GM03348 (cell line): ENCODE measurements at places on chromosomes 7 and 10.

GRCh38 chr7:142689439-142690120 is 59.7 kb upstream of the PRSS1 start:
- DNase-seq, result no peak

GRCh38 chr7:138258197-138258559 is 181.9 kb downstream of the AKR1D1 start:
- DNase-seq, result no peak

- no peak for DNase-seq
Measured at GRCh38 chr10:86213148-86213547, 153.4 kb downstream of the GRID1 start.

DNA sequence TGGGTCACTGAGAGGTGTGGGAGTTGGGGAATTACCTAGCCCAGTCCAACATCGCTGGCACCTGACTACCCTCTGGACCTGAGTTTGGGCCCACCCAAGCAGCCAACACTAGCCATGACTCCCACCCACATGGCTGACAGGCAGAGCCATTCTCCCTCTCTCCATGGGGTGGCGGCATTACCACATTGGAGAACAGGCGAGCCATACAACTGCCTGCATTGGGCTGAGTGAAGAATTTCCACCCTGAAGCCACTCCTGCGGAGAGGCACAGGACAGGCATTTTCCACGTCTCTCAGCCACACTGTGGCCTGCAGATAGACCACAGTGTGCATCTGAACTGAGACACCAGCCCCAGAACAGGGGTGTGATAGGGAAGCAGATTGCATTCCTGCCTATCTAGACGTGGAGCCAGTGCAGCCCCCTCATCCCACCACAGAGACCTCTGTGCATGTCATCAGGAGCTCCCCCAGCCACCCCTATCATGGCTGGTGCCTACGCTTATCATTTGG is 58.2 kb upstream of the ANTXRL start:
- DNase-seq, result peak; percentile 90

DNA sequence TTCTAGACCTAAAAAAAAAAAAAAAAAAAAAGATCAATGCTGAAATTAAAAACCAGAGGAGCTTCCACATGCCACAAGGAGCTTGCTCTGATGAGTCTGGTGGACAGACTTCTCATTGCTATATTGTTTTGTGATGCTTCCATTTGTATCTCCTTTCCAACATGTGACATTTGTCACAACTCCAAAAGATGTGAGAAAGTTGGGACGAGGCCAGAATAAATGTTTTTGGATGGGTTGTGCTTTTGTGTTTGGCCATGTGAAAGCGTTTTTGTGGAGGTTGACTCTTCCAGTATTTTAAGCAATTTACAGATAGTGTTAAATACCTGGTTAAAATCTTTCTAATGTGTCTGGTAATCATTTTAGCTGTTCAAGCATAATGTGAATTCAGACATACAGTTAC is 280.1 kb downstream of the SKAP2 start:
- DNase-seq, result no peak

DNA sequence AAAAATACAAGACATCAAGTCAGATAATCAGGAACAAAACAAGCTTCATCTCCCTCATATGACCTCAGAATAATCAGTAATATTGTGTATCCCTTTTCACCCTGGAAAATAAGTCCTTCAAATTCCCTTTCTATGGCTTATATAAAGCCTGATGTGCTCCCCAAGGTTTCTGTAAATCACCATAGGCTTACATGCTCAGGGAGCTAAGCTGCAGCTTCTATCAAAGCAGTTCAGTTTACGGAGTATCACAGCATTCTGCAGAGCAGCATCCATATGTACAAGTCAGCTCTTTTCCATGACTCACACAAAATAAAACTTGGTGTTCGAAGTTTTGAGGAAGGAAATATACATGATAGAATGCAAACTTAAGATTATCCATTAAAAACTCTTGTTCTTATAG is 225.6 kb downstream of the LRRTM3 start:
- DNase-seq, result no peak

DNA sequence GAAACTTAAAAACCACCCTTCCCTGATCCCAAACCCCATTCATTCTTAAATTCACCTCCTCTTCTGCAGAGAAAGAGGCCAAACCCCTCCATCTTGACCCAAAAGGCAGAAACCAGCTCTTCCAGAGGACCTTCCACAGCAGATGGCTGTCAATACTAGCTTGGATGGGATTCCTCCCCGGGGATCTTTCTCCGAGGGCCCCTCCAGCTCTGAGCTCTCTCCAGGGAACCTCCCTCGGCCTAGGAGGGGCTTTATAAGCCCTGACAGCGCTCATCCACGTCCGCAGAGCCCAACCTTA is 5.4 kb downstream of the TNRC18 start:
- DNase-seq, result no peak

GRCh38 chr7:4144811-4145510 is 537.1 kb upstream of the FOXK1 start:
- DNase-seq, result no peak

- DNase-seq, result no peak
Measured at GRCh38 chr10:103215601-103216000, 22.5 kb upstream of the NT5C2 start.

GRCh38 chr7:112407261-112407660 is 43.0 kb upstream of the IFRD1 start:
- no peak for DNase-seq

DNA sequence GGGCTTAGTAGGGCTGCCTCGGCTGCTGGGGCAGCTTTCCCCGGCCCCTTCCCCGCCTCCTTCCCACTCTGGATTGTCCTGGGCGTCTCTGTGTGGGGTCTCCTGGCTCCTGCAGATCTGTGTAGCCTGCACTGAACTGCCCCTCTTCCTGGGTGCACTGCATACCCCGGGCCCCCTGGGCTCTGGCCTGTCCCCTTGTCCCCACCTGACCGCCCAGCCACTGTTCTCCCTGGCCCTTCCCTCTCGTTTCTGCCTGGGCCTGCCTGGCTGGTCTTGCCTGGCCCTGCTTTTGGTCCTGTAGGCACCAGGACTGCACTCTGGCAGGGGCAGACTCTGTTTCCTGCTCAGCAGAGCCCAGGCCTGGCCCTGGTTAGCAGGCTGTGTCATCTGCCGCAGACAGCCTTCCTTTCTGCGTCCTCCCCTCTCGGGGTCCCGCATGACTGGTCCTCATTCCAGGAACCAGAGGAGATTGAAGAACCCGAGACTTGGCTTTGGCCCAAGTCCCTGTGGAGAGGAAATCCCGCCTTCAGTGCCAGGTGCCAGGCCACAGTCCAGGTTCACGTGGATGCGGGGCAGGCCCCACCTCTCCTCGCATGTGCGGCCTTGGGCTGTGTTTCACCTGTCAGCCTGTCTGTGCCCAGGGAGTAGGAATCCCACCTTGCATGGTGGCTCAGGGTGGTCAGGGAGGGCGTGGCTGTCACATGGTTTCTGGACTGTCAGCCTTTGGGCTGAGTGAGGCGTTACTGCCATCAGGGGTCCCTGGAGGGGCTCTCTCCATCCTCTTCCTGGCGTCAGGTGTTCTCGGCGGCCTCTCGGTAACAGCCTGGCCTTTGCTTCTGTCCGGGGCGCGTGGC is 9.2 kb downstream of the INPP5A start:
- DNase-seq, result no peak

- no peak for DNase-seq
Measured at GRCh38 chr7:149788300-149788851, 15.0 kb upstream of the ZNF467 start.

- no peak for DNase-seq
Measured at GRCh38 chr10:29081951-29082685, 206.8 kb upstream of the LYZL1 start.

DNA sequence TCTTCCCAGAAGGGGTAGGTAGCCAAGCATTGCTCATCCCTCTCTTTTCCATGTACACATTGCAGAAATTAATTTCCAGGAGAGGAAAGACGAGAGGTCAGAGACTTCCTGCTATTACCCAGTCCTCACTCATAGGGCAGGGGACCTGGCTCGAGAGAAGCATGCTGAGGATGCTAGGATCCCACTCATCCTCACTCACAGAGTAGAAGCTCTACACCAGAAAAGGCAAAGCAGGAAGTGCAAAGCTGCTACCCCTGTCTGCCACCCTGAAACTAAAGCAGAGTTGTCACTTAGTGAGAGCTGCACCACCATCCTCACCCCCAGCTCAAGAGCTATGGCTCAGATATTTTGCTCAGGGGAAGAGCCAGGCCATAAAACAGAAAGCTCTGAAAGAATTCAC is 9.9 kb downstream of the OR9A2 start:
- no peak for DNase-seq

- DNase-seq, result no peak
Measured at GRCh38 chr10:110317866-110318850, 13.4 kb upstream of the SMNDC1 start.

DNA sequence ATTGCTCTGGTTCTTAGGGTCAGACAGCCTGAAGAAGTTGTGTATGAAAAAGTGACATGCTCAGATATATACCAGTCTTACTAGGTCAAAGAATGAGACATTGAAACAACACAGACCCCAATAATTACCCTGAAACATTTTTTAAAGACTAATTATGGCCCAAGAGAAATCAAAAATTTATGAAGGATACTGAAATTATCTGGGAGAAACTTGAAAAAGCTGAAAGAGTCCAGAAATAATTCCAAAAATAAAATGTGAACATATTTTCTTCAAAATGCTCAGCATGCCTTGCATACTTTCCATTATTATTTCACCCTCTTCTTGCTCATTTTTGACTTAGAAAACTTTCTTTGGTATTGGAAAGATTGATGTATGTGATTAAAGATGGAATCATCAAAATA is 198.9 kb upstream of the CCDC6 start:
- DNase-seq, result peak; percentile 41

DNA sequence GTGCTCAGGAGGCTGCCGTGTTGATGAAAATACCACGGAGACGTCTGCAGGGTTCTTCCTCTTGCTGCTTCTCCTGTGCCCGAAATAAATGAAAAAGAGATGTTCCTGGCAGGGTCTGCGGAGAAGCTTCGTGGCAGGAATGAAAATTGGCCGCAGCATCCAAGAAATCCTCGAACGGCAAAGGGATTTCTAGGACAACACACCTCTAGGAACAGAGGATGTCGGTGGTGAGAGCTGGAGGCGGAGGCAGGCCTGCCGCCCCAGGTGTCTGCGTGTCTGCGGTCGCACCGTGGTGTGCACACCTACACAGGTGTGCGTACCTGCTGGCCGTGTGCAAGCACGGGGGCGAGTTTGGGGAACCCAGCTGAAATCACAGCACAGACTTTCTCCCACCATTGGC is 43.4 kb downstream of the TMEM130 start:
- no peak for DNase-seq

- DNase-seq, result no peak
Measured at GRCh38 chr7:124701955-124702354, 63.6 kb downstream of the GPR37 start.

DNA sequence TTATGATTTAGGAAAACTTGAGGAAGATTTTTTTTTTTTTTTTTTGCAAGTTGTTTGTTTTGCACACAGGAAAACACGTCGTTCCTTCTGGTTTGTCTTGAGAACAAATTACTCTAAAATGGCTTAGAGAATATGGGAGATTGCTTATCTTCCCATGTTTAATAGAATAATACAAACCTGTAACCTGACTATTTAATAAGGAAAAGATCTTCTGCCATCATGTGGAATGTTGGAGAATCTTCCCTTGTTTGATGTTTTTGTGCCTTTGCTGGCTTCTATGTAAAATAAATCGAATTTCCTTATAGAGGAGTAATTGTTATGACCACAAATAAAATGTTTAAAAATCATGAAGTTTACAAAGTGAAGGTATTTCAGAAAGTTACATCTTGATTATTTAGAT is 818.8 kb downstream of the GATA3 start:
- DNase-seq, result no peak

DNA sequence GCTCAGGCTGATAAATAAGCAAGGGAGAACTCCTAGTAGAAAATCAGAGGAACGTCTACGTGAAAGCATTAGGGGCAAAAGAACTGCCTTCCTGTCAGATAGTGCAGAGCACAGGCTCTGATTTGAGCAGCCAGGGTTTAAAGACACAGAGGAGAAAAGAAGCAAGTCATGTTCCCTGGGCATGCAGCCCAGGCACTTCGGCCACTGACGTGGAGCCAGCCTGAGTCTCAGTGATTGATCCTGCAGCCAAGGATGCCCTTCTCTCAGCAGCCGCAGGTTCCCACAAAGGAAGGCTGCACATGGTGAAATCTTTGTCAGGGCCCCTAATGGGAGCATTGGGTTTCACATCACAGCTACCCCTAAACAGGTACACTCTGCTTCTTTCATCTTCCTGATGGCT is 161.7 kb upstream of the HPS1 start:
- DNase-seq, result peak; percentile 7

- peak; percentile 40 for DNase-seq
Measured at GRCh38 chr10:101011517-101012423, 12.2 kb downstream of the LZTS2 start.

GRCh38 chr7:41107938-41108448 is 594.9 kb downstream of the INHBA start:
- DNase-seq, result no peak

- DNase-seq, result no peak
Measured at GRCh38 chr10:104928734-104929133, 287.6 kb downstream of the SORCS3 start.

DNA sequence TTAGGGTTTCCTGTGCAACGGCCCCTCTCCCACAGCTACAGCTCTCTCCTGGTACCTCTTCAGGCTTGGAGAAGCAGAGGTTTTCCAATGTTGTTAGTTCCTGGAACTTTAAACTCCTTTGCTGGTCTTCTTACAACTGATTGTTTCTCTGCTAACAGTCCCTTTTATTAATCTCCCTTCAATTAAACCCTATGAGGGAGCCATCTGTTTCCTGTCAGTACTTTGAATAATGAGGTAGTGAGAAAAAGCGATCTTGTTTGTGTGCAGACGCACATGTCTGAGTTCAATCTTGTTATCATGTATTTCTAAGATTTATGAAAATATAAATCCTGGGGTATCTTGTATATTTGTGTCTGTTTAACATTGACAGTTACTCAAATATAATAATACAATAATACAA is 102.4 kb downstream of the MDFIC start:
- DNase-seq, result no peak

- DNase-seq, result peak; percentile 50
Measured at GRCh38 chr7:112938863-112939573, 147.6 kb downstream of the GPR85 start.

DNA sequence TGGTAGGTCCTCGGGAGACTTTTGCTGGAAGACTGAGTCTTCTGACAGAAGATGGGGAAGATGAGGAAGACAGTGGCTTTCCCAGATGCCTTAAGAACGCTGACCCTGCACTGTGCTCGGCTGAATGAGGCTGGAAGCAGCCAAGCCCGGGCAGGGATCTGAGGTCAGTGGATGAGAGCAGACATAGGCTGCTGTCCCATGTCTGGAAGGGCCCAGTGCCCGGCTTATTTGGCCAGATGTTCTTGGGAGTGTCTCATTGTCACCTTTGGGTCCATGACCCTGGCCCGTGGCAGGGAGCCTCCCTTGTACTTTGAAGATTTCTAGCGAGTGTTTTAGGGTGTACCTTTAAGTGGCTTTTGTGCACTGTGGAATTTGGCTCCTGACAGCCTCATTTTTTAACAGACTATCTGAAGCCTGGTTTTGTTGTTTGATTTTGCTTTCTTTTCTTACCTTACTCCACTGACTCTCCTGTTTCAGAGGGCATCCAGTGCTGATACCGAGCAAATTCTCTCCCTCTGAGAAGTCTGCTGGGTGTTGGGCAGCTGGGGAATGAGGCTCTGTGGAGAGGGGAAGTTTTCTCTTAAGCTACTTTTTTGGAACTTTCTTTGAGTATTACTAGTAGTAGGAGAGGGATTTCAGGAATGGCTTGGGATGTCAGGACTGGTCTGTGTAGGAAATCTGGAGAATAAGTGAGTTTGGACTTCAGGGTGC is 61.4 kb downstream of the CREB5 start:
- DNase-seq, result peak; percentile 27

GRCh38 chr7:75624134-75624832 is 114.5 kb downstream of the HIP1 start:
- DNase-seq, result peak; percentile 42

- no peak for DNase-seq
Measured at GRCh38 chr10:44260286-44260928, 124.5 kb downstream of the CXCL12 start.

GRCh38 chr10:75427951-75428350 is 3.5 kb upstream of the LRMDA start:
- DNase-seq, result no peak
